ENCODE measurements at places on chromosomes 4 and X. TPM values are rescaled to one million over a fixed set of nuclear protein-coding genes. Genes with fewer than 3 reads are reported as not detected.

DNA sequence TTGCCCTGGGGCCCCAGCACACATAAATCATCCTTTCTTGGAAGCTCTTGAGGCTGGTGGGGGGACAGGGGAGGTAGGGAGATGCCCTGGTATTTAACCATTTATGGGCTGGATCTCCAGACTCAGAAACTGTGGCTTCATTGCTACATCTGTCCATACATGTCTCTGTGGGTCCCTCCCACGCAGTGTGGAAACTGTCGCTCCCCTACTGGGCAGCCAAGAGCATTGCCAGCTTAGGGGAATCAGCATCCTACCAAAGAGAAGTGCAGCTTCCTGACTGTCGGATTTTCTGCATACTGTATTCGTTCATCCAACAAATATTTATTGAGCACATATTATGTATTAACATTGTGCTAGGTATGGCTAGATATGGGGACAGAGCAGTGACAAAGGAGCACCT, 3.7 kb downstream of the GRIPAP1 start:
- no peaks in the 10 kb centered on the region for H3K27me3 ChIP-seq
- no peak for DNase-seq
- peaks cover 6% of the 10 kb centered on the region for H3K4me1 ChIP-seq
- no peak overlapping the region for H3K4me3 ChIP-seq
- no peak overlapping the region for H3K27ac ChIP-seq

Gene FATE1
- not detected for total RNA-seq

DNA sequence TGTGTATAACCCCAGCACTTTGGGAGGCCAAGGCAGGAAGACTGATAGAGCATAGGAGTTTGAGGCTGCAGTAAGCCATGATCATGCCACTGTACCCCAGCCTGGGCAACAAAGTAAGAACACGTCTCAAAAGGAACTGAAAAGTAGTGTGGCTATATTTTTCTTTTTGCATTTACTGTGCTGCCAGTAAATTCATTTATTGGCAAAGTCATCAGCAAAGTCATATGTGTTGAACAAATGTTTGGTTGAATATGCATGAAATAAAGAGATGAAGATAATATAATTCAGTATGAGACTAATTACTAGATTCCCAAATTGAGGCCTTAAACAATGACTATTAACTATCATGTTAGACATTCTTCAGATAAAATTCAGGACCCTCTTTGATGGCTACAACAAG, 829.1 kb downstream of the PCDH7 start:
- no peaks in the 10 kb centered on the region for H3K27me3 ChIP-seq
- no peak overlapping the region for H3K27ac ChIP-seq
- no peaks in the 10 kb centered on the region for H3K4me1 ChIP-seq
- no peak for DNase-seq
- H3K4me3 ChIP-seq, result no peak overlapping the region

GRCh38 chrX:48045410-48046311, 25.8 kb downstream of the ZNF630 start:
- peaks cover 11% of the 10 kb centered on the region for H3K4me1 ChIP-seq
- H3K36me3 ChIP-seq, result no peaks in the 10 kb centered on the region
- peak overlapping the region; percentile 27 for H3K27ac ChIP-seq
- no peaks in the 10 kb centered on the region for H3K27me3 ChIP-seq

Gene LNX1
- 5.9 TPM for total RNA-seq

Data from WTC11 (cell line).